ENCODE measurements at places on chromosomes 3 and 15.
A peak's percentile ranks its signal among the peaks of the same experiment; 100 is the strongest.

DNA sequence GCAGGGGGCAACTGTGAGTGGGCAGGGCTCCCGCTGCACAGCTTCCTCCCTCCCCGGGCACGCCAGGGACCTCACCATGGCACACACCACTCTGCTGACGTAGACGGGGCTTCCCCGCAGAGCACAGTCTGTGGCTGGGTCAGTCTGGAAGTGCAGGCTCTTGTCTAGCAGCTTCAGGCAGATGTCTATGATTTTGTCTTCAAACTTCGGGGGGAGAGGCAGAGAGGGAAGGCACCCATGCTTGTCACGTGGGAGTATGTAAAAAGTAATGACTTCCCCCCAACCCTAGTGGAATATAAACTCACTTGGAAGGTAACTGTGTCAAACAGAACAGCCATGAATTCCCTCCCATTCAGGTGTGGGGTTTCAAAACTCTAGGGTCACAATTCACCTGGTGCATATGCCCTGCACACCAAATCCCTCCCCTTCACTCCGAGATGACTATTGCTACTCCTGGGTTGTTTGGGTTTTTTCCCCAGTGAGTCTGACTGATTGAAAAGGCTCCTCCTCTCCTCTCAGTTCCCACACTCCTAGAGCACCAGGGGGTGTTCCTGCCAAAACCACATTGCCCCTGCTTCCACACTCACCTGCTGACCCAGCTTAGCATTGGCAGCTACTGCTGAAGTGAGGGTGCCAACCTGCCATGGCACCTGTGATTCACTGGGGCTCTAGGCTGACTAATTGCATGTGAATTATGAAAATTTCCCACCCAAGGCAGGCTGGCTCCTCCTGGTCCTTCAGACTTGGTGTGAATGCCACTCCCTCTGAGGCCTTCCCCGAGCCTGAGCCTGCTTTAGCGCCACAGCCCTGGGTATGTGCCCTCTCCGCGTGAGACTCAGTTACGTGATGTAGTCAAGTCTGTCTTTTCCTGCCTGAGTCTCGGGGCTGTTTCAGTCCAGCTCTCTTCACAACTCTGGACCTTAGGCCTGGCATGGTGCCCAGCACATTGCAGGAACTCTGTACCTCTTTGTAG, 13.0 kb downstream of the TGM5 start:
- DNase-seq, result peak; percentile 73

DNA sequence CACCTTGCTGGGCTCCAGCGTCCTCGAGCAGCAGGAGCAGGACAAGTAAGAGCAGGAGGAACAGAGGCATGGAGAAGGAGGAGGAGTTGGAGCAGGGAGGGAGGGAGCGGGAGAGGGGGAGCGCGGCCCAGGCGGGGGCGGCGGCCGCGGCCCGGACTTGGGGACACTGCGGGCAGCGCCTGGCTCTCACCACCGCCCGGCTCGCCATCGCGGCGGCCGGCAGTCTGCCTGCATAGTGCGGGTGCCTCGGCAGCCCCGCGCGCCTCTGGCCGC, 440 bp downstream of the DCBLD2 start:
- DNase-seq, result no peak

DNA sequence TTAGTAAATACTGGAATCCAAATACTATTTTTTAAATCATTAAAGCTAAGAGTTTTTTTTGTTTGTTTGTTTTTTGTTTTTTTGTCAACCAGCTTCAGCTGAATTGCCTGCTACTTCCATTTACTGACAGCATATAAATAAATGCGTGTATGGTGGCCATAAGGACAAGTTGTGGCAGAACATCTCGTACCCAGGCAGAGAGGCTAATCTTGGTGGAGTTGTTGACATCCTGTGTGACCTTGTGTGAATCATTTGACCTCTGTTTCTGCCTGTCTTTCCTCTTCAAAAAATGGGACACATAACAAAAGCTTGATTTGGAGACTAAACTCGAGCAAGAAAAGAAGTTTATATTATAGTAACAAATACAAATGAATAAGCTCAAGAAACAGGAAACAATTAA, 734.2 kb downstream of the MCTP2 start:
- DNase-seq, result no peak

- DNase-seq, result no peak
Measured at GRCh38 chr3:130795396-130795795, 48.8 kb upstream of the PIK3R4 start.

GRCh38 chr3:47385007-47385406, 4.2 kb downstream of the PTPN23 start:
- DNase-seq, result no peak

GRCh38 chr3:10157031-10157430, 7.7 kb upstream of the IRAK2 start:
- DNase-seq, result no peak

DNA sequence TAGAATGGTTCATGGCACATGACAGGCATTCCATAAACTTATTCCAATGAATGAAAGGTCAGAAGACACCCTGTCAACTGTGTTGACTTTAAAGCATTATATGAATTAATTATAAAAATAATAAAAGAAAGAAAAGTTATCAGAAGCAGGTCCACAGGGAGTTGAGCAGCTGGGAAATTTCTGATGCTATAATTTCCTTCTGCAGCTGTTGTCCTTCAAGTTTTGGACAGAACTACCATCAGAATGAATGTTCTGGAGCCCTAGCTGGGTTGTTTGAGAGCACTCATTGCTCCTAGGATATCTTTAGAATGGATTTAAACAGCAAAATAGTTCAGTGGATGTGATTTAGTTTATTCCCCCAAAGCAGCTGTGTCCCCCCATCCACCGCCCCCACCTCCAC, 232.4 kb upstream of the PROK2 start:
- no peak for DNase-seq

DNA sequence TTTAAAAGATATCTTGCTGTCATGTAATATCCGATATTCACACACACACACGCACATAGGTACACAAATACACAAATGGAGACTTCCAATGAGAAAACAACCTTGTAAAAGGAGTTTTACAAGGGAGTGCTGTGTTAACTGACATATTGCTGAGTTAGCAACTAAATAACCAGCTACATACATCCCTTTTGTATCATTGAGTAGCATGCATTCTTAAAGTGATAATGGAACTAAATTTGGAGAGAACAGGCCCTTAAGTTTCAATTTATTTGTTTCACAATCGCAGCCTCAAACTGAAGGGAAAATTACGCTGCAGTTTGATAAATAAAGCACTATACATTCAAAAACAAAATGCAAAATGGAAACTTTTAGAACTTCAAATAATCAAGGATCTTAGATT, 1046.0 kb upstream of the NR2F2 start:
- peak; percentile 73 for DNase-seq

DNA sequence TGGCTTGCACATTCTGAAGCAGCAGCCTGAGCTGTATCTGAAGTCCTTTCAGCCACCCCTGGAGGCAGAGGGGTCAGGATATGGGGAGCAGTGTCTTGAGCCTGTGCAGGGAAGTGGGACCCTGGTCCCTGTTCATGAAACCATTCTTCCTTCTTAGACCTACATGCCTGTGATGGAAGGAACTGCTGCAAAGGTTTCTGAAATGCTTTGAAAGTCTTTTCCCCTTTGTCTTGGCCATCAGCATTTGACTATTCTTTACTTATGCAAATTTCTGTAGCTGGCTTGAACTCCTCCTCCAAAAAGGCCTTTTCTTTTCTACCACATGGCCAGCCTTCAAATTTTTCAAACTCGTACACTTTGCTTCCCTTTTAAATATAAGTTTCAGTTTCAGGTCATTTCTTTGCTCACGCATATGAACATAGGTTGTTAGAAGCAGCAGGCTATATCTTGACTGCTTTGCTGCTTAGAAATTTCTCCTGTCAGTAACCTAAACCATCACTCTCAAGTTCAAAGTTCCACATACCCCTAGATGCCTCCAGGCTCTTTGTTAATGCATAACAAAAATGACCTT, 62.3 kb downstream of the GALK2 start:
- peak; percentile 85 for DNase-seq

- peak; percentile 48 for DNase-seq
Measured at GRCh38 chr3:155185631-155186071, 105.5 kb downstream of the MME start.

- DNase-seq, result no peak
Measured at GRCh38 chr3:128734523-128735189, 8.7 kb downstream of the RAB7A start.

DNA sequence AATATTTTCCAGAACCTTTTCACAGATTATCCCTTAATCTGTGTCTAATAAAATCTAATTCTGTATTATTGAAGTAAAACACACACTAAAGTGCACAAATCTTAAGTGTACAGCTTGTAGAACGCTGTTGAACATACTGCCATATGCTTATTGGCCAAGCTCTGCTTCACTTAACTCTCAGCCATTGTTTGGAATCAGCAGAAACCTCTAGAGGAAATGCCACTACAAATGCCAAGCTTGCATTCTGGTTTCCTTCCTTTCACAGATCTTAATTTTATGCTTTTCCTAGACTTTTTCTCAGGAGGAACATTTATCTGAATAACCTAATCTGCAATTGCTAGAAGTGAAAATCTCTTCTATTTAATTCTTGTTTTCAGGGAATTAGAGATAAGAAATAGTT, 10.1 kb downstream of the MNS1 start:
- no peak for DNase-seq

DNA sequence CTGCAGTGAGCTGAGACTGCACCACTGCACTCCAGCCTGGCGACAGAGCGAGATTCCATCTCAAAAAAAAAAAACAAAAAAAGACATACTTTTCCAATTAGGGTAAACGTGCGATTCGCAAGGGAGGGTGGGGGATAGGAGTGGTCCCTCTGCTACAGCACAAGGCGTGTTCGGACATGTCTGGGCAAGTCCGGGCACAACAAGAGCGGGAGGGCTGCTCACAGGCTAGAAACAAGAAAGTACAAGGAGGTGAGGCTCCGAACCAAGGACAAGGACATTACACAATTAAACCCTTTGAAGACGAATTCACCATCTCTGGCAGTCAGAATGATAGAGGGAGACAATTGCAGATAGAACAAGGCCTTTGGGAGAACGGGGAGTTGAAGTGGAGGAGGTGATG, 32.2 kb upstream of the BCL2A1 start:
- DNase-seq, result no peak

- no peak for DNase-seq
Measured at GRCh38 chr3:127421943-127422662, 134.3 kb upstream of the PRR20G start.

DNA sequence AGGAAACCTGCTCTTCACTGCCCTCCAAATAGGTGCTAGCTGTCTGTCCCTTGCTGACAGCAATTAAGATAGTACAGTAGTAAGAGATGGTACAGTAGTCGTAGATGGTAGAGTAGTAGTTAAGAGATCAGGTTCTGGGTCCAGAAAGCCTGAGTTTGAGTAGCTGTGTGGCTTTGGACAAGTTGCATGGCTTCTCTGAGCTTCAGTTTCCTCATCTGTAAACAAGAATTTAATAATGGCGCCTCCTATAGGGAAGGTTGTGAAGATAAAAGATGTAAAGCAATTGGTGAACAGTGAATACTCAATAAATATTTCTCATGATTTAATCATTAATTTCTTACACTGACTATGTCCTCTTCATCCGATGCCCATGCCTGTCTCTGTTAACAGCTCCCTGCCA, 86.9 kb upstream of the BCL6 start:
- no peak for DNase-seq

- no peak for DNase-seq
Measured at GRCh38 chr3:541062-541801, 344.7 kb downstream of the CHL1 start.

DNA sequence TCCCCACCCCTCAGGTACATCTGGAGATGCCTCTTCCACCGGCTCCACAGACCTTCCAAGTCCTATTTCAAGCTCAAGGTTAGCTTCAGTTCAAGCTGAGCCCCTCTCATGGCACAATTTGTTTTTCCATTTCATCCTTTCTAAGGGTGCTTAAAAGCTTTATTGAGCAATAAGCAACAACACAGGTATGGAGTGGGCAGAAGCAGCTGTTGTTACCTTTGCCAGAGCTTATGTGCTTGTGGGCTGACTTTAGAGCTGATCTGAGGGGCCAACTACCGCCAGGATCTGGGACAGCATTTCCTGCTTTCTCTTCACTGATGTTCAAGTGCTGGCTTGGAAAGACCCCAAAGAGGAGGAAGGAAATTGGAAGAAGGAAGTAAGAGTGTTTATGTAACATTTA, 140.0 kb upstream of the KLHL25 start:
- DNase-seq, result no peak

- DNase-seq, result no peak
Measured at GRCh38 chr15:92733090-92733933, 77.7 kb upstream of the FAM174B start.

DNA sequence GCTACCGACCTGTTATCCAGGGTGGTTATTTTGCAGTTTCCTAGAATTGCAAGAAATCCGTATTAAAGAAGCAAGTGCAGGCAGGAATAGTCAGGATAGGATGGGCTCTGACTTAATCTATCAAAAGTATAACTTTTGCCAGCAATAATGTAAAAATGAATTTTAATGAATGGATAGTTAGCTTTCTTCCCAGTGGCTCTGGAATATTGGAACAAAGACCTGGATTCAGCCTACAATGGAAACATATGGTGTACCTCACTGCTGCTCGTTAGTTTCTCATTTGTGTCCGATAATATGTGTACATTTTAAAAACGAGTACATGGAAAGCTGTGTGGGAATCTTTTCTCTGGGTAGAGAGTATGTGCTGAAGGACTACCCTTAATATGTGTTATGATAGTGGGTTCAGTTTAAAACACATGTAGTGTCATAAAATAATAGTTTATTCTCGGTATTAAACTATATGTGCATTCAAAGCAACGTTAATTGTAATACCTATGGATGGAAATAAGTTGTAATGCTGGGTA, 805 bp downstream of the SERPINI1 start:
- DNase-seq, result no peak

DNA sequence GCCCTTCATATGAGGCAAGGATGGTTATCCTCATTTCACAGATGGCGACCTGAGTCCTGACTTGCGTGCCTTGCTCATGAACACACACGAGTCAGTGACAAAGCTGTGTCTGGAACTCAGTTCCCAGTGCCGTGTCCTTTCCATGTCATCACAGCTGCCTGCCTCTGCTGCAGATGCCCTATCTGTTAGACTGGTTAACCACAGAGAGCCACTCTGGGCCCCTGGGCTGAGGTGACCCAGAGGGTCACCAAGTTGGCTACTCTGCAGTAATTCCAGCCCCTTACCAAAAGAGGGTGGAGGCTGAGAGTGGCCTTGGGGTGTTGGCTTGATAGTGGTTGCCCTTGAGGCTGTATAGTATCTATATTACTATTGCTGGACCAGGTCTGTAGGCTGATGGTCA, 41.0 kb downstream of the RAB11A start:
- no peak for DNase-seq

DNA sequence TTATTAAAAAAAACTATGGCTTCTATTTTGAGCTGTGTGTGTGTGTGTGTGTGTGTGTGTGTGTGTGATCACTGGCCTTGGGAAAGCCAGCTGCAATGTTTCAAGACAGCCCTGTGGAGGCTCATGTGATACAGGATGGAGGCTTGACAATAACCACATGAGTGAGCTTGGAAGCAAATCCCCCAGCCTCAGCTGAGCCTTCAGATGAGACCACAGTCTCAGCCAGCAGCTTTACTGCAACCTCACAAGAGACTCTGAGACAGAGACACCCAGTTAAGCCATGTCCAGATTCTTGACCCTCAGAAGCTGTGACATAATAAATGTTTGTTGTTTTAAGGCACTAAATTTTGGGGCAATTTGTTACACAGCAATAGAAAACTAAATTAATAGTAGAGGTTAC, 52.5 kb downstream of the GRK7 start:
- DNase-seq, result no peak

- no peak for DNase-seq
Measured at GRCh38 chr3:149586871-149587270, 71.0 kb downstream of the WWTR1 start.
